ENCODE measurements at places on chromosomes 3 and 15.

GRCh38 chr3:184092199-184092598, 4.7 kb upstream of the HTR3E start:
- no peak for DNase-seq

- no peak for DNase-seq
Measured at GRCh38 chr3:174355505-174355904, 503.6 kb upstream of the NAALADL2 start.

GRCh38 chr3:74106925-74107324, 482.2 kb upstream of the PDZRN3 start:
- DNase-seq, result no peak

DNA sequence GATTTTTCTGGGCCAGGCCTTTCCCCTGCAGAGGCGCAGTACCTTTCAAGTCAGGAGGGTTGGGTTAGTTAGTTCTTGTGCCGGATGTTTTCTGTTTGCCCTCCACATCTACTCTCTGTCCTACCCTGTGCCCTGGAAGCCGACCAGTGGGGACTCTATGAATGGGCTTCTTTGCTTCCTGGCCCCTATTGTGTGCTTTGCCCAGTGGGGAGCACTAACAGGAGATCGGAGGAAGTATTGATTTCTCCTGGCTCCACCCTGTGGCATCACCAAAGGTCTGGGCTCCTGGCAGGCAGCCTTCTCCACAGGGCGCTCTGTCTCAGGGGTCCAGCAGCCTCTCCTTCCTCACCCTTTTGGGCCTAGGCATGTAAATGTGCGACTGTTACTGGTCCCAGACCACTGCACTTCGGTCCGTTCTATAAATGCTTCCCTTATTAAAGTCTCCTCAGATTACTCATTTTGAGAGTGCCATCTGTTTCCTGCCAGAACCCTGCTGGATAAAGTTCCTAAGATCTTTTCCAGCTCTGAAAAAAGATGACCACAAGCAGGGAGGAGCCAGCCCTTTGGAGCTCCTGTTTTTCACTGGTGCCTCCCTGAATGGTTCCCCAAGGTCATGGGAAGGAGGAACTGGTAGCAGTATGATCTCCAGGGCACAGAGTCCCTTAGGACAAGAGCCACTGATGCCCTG, 44.5 kb downstream of the CTDSPL start:
- peak; percentile 25 for DNase-seq

GRCh38 chr3:71724584-71725270, 475 bp downstream of the EIF4E3 start:
- peak; percentile 80 for DNase-seq

GRCh38 chr15:39304931-39305728, 275.7 kb upstream of the THBS1 start:
- no peak for DNase-seq

- DNase-seq, result no peak
Measured at GRCh38 chr3:97958796-97959195, 13.4 kb downstream of the RIOX2 start.

GRCh38 chr3:64176461-64176996, 48.7 kb downstream of the PRICKLE2 start:
- DNase-seq, result no peak

DNA sequence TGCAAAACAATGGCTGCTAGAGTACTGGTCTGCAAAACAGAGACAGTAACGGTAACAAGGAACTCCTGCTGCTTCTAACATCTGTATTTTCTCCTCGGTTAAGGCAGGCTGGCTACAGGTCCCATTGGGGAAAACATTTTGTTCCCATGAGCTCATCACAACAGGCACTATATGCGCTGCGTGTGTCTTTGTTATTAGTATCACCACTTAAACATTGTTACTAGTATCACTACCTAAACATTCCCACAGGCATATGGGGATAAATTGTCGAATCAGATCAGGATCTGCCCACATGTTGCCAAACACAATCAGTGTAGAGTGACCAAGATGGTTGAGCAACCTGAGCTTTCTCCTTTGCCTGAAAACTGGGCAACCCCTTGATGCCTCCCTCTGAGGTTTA, 77.2 kb downstream of the TOP2B start:
- no peak for DNase-seq

GRCh38 chr3:175885231-175885766, 1026.2 kb downstream of the NAALADL2 start:
- no peak for DNase-seq

DNA sequence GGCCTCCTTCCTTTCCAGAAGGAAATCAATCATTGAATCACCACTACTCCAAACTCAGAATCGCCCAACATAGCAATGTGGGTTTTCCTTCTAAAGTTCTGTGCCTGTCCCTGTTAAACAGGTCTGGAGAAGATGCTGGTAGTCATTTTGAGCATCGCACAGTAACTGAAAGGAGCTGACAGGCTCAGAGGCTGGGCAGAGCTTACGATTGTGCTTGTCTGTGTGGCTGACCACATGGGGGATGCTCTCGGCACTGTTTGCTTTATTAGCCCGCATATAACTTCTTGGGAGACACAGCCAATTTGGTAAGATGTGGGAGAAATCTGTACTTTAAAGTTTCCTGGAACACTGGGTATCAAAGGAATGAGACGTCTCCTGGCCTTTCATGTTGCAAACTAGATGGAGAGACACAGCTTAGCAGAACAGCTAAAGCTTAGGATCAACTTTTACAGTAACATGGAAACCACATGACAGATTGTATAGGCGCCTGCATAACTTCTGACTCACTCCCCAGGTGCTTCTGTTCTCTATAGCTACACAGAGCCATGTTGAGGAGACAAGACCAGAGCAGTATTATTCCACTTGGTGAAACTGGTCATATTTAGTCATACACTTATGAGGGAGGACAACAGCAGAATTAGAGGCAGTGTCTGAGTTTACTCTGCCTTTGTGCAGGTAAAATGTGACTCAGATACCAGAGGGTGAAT, 374.1 kb downstream of the RORA start:
- no peak for DNase-seq

DNA sequence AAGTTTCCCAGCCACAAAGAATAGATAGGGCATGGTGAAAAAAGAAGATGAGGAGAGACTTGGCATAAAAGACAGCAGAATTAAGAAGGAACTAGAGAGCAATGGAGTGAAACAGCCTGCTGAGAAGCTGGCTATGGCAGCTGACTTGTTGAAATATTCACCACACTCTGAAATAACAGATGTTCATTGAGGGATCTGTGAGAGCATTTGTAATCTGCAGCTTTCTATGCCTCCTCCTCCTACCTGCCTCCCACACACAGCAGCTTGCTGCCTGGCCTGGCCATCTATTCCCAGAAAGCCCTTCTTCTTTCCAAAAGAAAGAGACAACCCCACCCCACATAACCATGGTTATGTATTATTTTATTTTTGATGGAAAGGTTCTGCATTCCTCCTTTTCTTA, 303.9 kb downstream of the GAP43 start:
- DNase-seq, result peak; percentile 28

GRCh38 chr3:174541708-174542315, 317.3 kb upstream of the NAALADL2 start:
- DNase-seq, result no peak

DNA sequence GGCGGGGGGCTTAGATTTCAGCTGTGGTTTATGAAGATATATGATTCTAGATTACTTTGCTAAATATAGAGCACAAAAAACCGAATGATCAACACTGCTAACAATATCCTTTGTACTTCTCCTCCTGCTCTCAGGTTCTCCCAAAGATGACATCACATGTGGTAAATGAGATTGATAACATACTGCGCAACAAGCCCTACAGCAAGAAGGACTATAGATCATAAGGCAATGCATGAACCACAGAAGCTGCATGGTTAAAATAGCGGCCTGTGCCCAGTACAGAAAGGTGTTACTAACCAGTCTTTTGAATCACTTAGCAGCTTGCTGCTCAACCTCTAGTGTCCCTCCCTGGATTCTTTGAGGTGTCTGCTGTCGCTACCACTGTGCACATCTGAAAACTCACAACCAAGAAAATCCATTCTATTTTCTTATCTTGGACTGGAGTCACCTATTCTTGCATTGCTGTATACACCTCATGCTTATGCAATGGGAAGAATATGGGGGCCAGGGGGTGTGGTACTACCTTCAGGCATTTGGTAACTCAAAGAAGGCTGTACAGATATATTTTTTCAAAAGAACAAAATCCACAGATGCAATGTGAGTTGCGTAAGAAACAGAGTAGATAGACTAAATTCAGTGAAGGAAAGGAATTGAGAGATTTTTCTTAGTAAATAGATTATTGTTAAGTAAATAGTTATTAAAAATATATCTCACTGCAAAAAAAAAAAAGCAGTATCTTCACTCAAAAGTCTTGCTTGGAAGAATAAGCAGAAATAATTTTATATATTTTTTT, 18.2 kb downstream of the SSR3 start:
- DNase-seq, result no peak

Measured in right kidney (tissue), 9 donors.